Stimulated activated CD4-positive, alpha-beta T cell treated with anti-CD3 and anti-CD28 coated beads, Interleukin-1b, Interleukin-23, amount 100 ng/mL, for 4 hours (primary cell): ENCODE measurements at places on chromosomes 1 and 21.

- DNase-seq = no peak
These were observed 119.8 kb downstream of the GALNT2 start for GRCh38 chr1:230186874-230187273.

DNA sequence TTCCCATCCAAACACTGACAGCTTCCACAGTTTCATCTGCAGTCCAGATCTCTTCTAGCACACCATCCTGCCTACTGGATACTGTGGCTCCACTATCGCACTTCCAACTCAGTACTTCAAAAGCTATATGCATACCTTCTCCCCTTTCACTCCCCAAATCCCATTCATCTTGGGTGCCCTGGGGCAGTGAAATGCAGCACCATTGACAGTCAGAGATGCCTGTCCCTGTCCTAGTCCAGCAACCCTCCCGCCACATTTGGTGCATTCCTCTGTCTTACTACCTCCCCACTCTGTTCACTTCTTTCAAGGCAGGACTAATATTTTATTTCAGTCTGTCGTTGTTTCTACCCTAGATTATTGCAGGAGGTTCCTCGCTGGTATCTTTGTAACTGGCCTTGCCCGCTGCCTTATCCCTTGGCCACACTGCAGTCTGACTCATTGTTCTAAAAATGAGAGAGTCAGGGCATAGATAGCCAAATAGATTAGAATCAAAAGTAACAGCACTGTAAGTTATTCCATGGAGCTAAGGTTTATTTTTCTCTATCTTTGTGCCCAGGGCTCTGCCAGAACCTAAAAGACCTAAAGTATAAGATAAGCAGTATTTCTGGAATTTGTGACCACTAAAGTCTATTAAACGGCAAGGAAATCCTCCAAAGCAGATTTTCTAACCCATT, 96.7 kb downstream of the ESRRG start:
- no peak for DNase-seq

- no peak for DNase-seq
These were observed 23.0 kb upstream of the SYNC start for GRCh38 chr1:32725615-32725982.

GRCh38 chr1:109721042-109721441, 9.0 kb downstream of the GSTM5 start:
- no peak for DNase-seq

- DNase-seq = no peak
These were observed 12.3 kb upstream of the IFI44L start for GRCh38 chr1:78607944-78608343.

GRCh38 chr1:21724098-21724497, 54.9 kb upstream of the RAP1GAP start:
- no peak for DNase-seq

- no peak for DNase-seq
These were observed 213.1 kb downstream of the RERE start for GRCh38 chr1:8604041-8604945.

DNA sequence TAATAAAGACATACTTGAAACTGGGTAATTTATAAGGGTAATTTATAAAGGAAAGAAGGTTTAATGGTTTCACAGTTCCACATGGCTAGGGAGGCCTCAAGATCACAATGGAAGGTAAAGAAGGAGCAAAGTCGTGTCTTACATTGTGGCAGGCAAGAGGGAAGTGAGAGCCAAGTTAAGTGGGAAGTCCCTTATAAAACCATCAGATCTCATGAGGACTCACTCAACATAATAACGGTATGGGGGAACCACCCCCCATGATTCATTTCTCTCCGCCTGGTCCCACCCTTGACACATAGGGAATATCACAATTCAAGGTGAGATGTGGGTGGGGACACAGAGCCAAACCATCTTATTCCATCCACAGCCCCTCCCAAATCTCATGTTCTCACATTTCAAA, 76.8 kb upstream of the ZNF678 start:
- no peak for DNase-seq

DNA sequence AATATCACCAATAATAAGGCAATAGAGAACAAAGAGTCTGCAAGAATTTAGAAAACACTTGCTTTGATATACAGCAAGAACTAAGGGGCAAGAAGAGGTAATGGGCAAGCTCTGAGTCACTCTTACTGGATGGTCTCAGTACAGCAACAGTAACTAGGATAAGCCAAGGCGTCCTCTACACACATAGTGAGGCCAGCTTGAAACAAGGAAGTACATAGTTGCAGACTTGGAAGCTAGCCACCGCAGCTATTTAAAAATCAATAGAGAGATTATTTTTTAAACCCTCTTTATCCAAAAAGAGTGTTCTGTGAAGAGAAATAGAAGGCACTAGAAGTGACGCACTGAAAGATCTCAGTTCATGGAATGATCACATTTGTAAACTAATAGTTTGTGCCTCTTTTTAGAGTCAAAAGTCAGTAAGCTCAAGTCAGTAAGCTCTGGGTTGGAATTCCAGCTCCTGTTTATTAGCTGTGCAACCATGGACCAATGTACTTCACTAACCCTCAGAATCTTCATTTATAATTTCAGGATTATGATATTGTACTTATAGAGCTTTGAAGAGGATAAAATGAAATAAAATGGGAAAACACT, 118.6 kb downstream of the AKT3 start:
- DNase-seq = no peak

DNA sequence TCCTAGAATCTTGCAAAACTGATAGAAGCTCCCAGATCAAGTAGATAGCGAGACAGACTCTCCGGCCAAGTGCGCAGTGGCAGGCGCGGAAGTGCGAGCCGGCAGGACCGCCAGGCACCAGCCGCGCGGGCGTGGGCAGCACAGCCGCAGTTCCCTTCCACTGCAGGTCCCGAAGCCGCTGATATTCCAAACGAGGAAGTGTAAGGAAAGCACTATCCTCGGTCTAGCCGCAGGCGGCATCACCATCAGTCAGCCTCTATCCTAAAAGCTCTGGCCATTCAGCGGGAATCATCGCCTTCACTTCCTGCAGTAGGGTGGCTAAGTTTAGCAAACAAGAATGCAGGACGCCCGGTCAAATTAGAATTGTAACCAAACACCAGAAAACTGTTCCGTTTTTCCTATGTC, 710 bp downstream of the GLRX2 start:
- peak; percentile 14 for DNase-seq

GRCh38 chr1:54310439-54311328, 95.5 kb downstream of the SSBP3 start:
- DNase-seq = peak; percentile 23

DNA sequence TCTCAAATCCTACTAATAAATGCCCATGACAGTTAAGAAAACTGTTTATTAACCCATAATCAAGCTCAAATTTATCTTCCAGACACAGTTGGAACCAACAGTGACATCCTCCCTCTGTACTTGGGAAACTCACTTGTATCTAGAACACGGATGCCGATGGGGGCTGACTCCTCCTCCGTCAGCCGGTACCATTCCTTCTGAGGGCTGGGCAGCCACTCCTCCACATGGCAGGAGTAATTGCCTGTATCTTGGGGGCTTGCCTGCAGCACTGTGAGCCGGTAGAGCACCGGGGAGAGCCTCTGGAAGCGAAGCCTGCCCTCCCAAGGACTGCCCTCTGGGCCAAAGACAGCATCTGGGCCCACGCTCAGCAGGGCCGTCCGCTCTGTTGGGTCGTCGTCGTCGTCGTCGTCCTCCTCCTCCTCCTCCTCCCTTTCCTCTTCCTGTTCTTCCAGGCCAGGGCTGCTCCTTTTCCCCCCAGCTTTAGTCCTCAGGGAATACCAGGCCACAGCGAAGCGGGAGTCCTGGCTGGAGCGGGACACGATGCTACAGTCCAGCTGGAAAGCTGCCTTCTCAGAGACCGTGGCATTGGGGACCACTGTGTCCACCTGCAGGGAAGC, 8.5 kb upstream of the CD58 start:
- no peak for DNase-seq

DNA sequence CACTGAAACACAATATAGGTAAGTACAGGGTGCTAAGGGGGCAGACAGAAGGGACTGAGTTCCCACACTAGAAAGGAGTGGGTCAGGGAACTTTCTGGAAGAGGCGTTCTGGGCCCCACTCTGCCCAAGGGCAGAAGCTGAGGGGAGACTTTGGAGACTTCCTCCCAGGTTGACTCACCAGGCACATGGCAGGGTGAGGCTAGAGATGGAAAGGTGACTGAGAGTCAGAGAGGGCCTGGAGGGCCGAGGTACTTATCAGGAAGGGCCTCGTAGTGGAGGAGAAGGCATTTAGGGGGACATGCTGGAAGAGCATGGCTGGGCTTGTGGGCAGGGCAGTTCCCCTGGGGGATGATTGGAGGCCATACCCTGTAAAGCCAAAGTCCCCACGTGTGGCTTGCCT, 159.9 kb upstream of the JUN start:
- no peak for DNase-seq

GRCh38 chr21:41927727-41928409, 25.9 kb downstream of the C2CD2 start:
- DNase-seq = no peak

GRCh38 chr1:2391931-2392509, 379 bp downstream of the RER1 start:
- no peak for DNase-seq

- peak; percentile 25 for DNase-seq
These were observed 2.6 kb upstream of the SAMD13 start for GRCh38 chr1:84298684-84299535.

- DNase-seq = no peak
These were observed 81.4 kb upstream of the WLS start for GRCh38 chr1:68313735-68314134.

- no peak for DNase-seq
These were observed 7.9 kb upstream of the TNNT2 start for GRCh38 chr1:201385299-201385891.

GRCh38 chr1:86499987-86500593, 31.4 kb downstream of the CLCA1 start:
- DNase-seq = no peak
